ENCODE measurements at places on chromosomes 16 and 17. TPM values are rescaled to one million over a fixed set of nuclear protein-coding genes. Genes with fewer than 3 reads are reported as not detected.

DNA sequence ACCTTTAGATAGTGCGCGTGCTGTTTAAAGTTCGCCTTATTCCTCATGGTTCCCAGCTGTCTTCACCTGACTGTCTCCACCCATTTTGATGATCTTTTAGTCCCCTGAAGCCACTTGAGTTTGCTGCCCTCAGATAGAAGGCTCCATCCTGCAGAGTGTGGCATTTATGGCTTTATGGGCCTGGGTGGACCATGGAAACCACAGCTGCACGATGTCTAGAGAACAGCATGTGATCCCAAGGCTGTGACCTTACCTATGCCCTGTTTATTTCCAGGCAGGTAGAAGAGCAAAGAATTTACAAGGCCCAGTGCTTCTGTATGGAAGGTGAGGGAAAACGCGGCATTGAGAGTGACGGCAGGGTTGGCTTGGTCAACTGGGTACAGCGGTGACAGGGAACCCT, 356.9 kb downstream of the SLC39A11 start:
- H3K4me3 ChIP-seq, result no peak overlapping the region
- no peaks in the 10 kb centered on the region for H3K4me1 ChIP-seq
- no peak for DNase-seq
- no peaks in the 10 kb centered on the region for H3K27me3 ChIP-seq
- H3K36me3 ChIP-seq, result no peaks in the 10 kb centered on the region

TMEM132E gene
- total RNA-seq, result 0.21 TPM

EPX gene
- total RNA-seq, result not detected

TCAP gene
- 1.3 TPM for total RNA-seq

GRCh38 chr17:48726114-48726915, 2.2 kb downstream of the HOXB13 start:
- no peak overlapping the region for H3K4me3 ChIP-seq
- peaks cover 100% of the 10 kb centered on the region for H3K27me3 ChIP-seq
- DNase-seq, result no peak
- H3K4me1 ChIP-seq, result no peaks in the 10 kb centered on the region
- no peaks in the 10 kb centered on the region for H3K36me3 ChIP-seq
- H3K27ac ChIP-seq, result no peak overlapping the region

RND2 gene
- 46.0 TPM for total RNA-seq

DNA sequence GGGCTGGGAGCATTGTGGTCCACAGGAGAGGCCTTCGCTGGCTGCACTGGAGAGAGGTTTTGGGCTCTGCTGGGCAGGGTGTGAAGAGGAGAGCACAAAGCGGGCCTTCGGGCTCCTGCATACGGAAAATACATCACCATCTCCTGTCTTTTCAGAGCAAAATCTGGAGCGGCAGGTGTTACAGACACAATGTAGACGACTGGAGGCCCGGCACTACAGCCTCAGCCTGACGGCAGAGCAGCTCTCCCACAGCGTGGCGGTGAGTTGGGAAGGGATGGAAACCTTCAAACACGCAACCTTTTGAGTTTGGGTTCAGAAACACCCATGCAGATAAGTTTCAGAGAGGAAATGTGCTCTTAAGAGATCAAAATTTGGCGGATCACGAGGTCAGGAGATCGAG, 17.9 kb downstream of the GINS2 start:
- DNase-seq, result no peak
- no peaks in the 10 kb centered on the region for H3K4me1 ChIP-seq
- H3K4me3 ChIP-seq, result no peak overlapping the region
- no peaks in the 10 kb centered on the region for H3K27me3 ChIP-seq

CDH1 gene
- total RNA-seq, result 3.3 TPM

DNA sequence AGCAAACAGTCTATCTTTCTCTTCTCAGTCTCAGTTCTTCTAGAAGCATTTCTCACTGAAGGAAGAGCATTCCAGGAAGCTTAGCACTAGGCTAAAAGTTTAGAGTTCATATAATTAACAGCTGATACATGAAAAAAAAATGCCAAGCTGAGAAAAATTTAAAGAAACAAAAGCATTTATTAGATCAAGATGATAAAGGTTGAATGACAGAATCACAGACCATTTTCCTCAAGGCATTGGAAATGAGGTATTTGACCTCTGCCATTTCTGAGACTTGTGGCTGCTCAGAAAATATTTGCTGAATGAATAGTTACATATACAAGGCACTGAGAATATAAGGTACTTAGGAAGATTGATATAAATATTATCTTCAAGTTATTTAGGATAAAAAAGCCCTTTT, 901.6 kb upstream of the GOT2 start:
- no peaks in the 10 kb centered on the region for H3K27me3 ChIP-seq
- no peak overlapping the region for H3K4me3 ChIP-seq
- no peak overlapping the region for H3K27ac ChIP-seq
- no peaks in the 10 kb centered on the region for H3K36me3 ChIP-seq
- no peak for DNase-seq
